ENCODE measurements at places on chromosomes 3 and 15. TPM values are rescaled to one million over a fixed set of nuclear protein-coding genes. Genes with fewer than 3 reads are reported as not detected.

- DNase-seq, result no peak
- H3K27ac ChIP-seq, result no peak overlapping the region
- no peaks in the 10 kb centered on the region for H3K27me3 ChIP-seq
These were observed 12.5 kb downstream of the P2RY14 start for GRCh38 chr3:151265866-151266265.

DNA sequence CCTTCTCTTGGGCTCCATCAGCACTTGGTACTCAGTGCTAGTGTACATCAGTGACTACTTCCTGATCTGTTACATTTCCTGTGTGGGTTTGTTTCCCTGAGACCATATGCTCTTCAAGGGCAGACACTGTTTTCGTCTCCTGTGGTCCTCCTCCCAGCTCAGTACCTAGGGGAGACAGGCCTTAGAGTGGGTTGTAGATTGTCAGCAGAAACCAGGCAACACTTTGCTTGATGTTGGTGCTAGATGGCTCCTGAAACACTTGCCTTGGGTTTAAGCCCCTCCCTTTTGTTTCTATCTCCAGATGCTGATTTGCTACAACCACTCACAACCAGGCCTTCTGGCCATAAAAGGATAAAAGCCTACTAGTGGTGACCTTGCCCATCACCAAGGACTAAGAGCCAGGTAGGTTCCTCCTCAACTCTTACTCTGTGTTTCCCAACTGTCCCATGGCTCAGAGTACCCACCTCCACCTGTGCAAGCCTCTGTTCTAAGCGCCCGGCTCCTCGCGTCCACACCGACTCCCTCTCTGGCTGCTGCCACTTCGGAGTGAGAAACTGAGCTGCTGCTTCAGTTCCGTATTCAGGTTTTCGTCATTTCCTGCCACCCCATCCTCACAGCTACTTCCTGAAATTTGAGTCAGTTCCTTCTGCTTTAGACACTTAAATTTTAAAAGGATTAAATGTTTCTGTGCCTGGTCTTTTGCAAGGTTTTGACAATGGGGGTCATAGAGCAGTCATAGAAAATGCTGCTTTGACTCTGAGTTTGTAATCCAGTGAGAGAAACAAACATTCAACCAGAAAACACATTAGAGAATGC is at the start of gene HCLS1:
HCLS1 (minus strand) TSS at position 548 of the 816 bp plus-strand sequence. CDS start 2,556 bp downstream, outside the sequence.
- H3K4me3 ChIP-seq, result peak within 1 kb of the TSS; percentile 61
- peaks cover 48% of the 10 kb centered on the region for H3K4me1 ChIP-seq
- no peaks in the 10 kb centered on the region for H3K27me3 ChIP-seq
- peak; percentile 66 for DNase-seq
- peak within 1 kb of the TSS; percentile 83 for H3K27ac ChIP-seq

GRCh38 chr3:42664438-42664803 is 10.9 kb downstream of the ZBTB47 start:
- no peaks in the 10 kb centered on the region for H3K4me1 ChIP-seq
- H3K36me3 ChIP-seq, result no peaks in the 10 kb centered on the region
- H3K27me3 ChIP-seq, result no peaks in the 10 kb centered on the region
- H3K4me3 ChIP-seq, result no peak overlapping the region
- no peak for DNase-seq

GRCh38 chr3:98901119-98901391 is 440 bp downstream of the DCBLD2 start:
- H3K36me3 ChIP-seq, result no peaks in the 10 kb centered on the region
- H3K27ac ChIP-seq, result no peak overlapping the region
- DNase-seq, result no peak
- H3K4me3 ChIP-seq, result peak overlapping the region; percentile 67

GRCh38 chr15:99176757-99177156 is 71.9 kb downstream of the SYNM start:
- no peak overlapping the region for H3K4me3 ChIP-seq
- no peaks in the 10 kb centered on the region for H3K4me1 ChIP-seq
- no peak for DNase-seq
- no peak overlapping the region for H3K27ac ChIP-seq
- H3K27me3 ChIP-seq, result no peaks in the 10 kb centered on the region

- no peak overlapping the region for H3K27ac ChIP-seq
- H3K4me1 ChIP-seq, result no peaks in the 10 kb centered on the region
These were observed 51.6 kb downstream of the SEMA3G start for GRCh38 chr3:52393131-52393807.

- H3K27me3 ChIP-seq, result no peaks in the 10 kb centered on the region
- no peaks in the 10 kb centered on the region for H3K36me3 ChIP-seq
- H3K27ac ChIP-seq, result no peak overlapping the region
These were observed 61.4 kb upstream of the MYRIP start for GRCh38 chr3:39748002-39748401.

DNA sequence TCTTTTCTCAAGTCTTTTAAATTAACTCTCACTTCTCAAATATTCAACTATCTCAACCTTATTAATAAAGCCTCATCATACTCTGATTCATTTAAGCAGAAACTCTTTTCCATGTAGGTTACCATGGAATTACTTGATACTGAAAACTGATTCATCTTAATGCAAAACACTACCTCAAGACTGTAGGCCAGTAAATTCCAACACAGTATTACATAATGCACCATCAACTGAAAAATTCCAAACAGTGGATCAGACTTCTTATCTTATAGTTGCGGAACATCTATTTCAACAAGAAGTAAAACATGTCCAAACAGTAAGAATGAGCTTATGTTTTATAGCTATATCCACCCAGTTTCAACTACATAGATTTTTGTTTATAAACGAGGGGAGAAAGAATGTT is 124.5 kb downstream of the PEAK1 start:
- no peak overlapping the region for H3K4me3 ChIP-seq
- H3K27me3 ChIP-seq, result no peaks in the 10 kb centered on the region
- no peaks in the 10 kb centered on the region for H3K4me1 ChIP-seq
- no peaks in the 10 kb centered on the region for H3K36me3 ChIP-seq
- no peak for DNase-seq

DNA sequence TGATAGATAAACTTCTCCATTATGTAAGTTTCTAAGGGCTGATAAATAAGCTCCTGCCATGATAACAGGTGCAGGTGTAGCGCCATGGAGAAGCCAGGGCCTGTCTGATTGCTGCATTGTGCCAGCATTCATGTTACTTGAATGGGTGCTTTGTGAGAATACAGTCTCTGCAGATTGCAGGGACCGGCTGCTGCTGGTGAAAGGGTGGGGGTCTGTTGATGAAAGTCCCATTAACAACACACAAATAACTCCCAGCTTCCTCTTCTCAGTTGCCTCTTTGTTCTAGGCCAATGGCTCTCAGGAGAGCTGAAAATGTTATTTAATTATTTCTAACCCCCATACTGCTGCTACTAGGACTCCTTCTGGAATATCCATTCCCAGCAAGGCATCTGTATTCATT is 77.2 kb downstream of the RTP4 start:
- H3K4me3 ChIP-seq, result no peak overlapping the region
- DNase-seq, result no peak
- no peaks in the 10 kb centered on the region for H3K4me1 ChIP-seq
- no peak overlapping the region for H3K27ac ChIP-seq

DNA sequence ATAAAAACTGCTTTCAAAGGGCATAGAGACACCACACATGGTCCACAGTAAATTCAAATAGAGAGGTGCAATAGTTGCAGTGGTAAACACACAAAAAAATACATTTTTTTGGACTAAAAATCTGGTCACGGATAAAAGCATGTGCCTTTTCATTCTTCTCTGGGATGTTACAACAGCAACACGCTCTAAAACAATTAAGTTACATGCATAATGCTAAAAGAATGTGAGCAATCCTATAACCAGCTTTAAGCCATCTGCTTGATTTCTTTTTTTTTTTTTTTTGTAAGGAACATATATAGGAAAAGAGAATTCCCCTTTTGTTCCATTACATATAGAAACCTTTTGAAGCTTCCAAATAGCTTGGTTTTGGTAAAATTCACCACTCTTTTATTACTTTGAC is 20.0 kb downstream of the WNT5A start:
- H3K36me3 ChIP-seq, result no peaks in the 10 kb centered on the region
- H3K27ac ChIP-seq, result no peak overlapping the region
- peaks cover 3% of the 10 kb centered on the region for H3K27me3 ChIP-seq
- no peaks in the 10 kb centered on the region for H3K4me1 ChIP-seq
- no peak overlapping the region for H3K4me3 ChIP-seq

DNA sequence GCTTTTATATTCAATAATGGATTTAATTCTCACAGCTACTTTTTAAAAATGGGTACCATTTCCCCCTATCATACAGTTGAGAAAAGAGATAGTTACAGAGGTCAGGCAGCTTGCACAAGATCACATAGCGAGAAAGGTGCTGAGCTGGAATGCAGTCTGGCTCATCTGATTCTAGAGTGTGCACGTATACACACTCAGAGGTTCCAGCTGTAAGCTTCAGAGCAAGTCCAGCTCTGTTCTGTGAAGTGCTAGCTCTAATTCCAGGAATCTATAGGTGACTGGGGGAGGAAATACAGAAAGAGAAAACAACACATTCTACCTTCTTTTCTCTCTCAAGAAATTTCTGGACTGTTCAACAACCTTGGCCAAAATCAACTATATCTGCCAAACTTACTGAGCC is 318.7 kb downstream of the FOXP1 start:
- DNase-seq, result no peak
- H3K4me1 ChIP-seq, result peaks cover 17% of the 10 kb centered on the region
- no peaks in the 10 kb centered on the region for H3K27me3 ChIP-seq
- H3K27ac ChIP-seq, result no peak overlapping the region

DNA sequence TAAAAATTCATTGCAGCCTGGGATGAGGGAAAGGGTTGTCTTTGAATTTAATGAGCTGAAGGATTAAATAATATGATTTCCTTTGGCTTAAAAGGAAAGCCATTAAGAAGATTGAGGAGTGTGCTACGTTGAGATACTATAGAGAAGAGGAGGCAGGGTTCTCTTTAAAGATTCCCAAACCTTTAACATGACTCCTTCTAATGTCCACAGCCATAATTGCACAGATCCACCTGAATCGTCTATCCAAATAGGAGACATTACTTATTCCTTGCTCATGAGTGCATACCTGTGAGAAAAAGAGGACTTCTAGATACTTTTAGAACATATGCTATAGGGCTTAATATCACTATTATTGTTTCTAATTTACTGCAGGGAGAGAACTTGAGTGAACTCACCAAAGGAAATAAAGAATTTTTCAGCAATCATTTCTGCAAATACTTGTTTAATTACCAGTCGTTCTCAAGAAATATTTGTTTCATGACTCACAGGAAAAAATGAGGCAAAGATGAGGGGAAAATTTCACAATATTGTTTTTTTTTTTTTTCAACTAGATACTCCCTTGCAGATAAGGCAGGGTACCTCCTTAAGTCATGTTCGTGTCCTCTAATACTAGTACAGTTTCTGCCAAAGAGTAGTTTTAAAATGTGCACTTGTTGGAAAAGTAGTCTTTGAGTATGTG is 8.9 kb upstream of the SUCNR1 start:
- no peak overlapping the region for H3K27ac ChIP-seq
- no peak overlapping the region for H3K4me3 ChIP-seq
- no peak for DNase-seq
- no peaks in the 10 kb centered on the region for H3K27me3 ChIP-seq
- H3K4me1 ChIP-seq, result no peaks in the 10 kb centered on the region

GRCh38 chr3:160691151-160691550 is 14.2 kb downstream of the ARL14 start:
- H3K27me3 ChIP-seq, result no peaks in the 10 kb centered on the region
- no peak overlapping the region for H3K27ac ChIP-seq
- H3K4me3 ChIP-seq, result no peak overlapping the region

DNA sequence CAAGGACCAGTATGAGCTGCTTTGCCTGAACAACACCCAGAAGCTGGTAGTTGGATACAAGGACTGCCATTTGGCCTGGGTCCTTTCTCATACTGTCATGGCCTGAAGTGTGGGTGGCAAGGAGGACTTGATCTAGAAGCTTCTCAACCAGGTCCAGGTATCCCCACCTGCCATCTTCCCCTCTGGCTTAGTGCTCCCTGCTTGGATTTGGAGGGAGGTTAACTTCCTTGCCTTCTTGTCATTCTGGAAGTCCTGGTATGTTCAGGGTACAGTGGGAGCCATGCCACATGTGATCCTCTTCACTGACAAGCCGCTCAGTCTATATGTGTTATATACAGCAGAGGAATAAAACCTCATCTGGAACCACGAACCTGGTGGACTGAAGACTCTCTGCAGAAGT is 37.7 kb upstream of the TOPBP1 start:
- no peak overlapping the region for H3K4me3 ChIP-seq
- H3K27me3 ChIP-seq, result no peaks in the 10 kb centered on the region
- no peaks in the 10 kb centered on the region for H3K4me1 ChIP-seq
- no peak overlapping the region for H3K27ac ChIP-seq
- DNase-seq, result no peak

DNA sequence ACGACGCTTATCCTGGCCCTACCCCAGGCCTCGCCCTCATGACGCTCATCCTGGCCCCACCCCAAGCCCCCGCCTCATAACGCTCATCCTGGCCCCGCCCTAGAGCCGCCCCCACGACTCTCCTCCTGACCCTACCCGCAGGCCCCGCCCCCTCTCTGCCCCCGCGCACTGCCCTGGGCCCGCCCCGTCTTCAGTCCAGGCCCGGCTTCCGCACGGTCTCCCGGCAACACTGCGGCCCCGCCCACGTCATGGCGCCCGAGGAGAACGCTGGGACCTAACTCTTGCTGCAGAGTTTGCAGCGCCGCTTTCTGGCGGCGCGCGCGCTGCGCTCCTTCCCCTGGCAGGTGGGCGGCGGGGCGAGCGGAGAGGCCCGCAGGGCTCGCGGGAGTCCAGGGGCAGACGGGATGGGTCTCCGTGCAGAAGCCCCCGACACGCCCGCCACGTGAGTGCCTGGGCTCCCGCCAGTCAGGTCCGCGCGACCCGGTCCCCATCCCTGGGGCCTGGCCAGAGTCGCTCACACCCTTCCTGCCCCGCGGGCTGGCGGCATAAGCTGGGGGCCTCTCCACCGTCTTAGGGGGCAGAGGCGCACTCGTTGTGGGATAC is 52.5 kb upstream of the ROPN1B start:
- peaks cover 12% of the 10 kb centered on the region for H3K4me1 ChIP-seq
- H3K27me3 ChIP-seq, result no peaks in the 10 kb centered on the region
- peak overlapping the region; percentile 50 for H3K27ac ChIP-seq
- H3K4me3 ChIP-seq, result peak overlapping the region; percentile 72

The PLAAT1 gene
- total RNA-seq, result not detected

The IL17RB gene
- total RNA-seq, result 0.36 TPM

The XCR1 gene
- 0.14 TPM for total RNA-seq

The PLSCR2 gene
- not detected for total RNA-seq

The FBXW12 gene
- not detected for total RNA-seq

The SUSD5 gene
- not detected for total RNA-seq

The HYAL3 gene
- total RNA-seq, result 3.0 TPM

The ACAD11 gene
- 26.6 TPM for total RNA-seq
